Inflammatory macrophage treated with lipopolysaccharide for 4 hours (primary cell): ENCODE measurements at places on chromosomes 11 and 22.

- peak; percentile 64 for DNase-seq
Measured at GRCh38 chr11:118002010-118002540, 15.9 kb downstream of the IL10RA start.

DNA sequence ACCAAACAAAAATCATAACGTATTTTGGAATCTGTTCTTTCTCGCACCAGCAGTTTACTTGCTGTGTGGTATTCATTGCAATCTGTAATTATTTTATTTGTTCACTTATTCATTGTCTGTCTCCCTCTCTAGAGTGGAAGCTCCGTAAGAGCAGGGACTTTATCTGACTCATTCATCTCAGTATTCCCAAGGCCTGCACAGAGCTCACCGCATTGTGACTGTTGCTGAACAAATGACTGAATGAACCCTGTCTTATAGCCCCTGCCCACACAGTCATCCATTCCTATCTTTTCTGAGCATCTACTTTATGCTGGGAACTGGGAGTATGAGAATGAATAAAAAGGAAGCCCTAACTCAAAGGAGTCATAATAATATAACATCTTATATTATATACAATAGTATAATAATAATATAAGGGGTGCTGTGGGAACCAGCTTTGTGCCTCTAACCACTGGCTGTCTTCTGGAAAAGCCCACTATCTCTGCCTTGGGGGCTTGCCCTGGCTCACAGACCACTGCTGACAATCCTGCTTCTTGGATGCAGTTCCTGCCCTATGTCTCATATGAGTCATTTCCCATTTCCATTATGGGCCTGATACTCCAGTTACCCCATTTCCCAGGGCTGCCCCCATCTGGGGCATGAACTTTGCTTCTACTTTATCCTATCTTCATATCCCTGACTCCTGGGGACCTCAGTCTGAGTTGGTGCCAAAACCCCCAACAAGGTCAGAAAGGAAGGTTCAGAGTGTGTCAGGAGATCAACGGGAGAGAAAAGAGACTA, 11.0 kb downstream of the XRRA1 start:
- no peak for DNase-seq

- DNase-seq: no peak
Measured at GRCh38 chr11:6312106-6312505, 8.2 kb downstream of the CAVIN3 start.

DNA sequence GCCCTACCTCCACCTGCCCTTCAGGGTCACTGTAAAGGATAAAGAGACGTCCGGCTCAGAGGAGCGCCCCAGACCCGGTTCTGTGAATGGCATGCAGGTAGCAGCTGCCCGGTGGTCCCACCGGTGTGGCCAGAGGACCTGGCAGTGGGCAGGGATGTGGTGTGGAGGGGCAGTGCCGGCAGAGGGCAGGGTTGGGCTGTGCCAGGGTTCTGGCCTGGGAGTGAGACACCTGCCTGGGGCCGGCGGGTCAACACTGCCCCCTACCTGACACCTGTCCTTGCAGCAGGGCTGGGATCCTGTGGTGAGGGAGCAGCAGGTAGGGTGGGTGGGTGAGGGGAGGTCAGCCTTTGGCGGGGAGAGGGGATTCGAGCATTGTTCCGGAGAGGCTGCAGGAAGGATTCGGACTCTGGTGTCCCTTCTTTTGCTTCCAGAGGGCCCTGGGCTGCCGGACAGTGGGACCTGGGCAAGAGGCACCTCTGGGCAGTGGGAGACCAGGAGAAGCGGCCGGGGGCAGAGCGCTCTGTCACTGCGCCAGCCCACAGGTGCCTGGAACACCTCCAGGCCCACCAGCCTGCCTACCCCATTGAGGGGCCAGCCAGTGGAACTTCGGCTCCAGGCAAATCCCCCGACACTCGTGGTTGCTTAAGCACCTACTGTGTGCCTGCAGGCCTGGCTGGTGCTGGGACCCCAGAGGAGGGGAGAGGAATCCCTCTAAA, 1.6 kb upstream of the PHLDA2 start:
- DNase-seq: peak; percentile 50

GRCh38 chr22:27682437-27682836, 119.1 kb downstream of the MN1 start:
- DNase-seq: no peak

DNA sequence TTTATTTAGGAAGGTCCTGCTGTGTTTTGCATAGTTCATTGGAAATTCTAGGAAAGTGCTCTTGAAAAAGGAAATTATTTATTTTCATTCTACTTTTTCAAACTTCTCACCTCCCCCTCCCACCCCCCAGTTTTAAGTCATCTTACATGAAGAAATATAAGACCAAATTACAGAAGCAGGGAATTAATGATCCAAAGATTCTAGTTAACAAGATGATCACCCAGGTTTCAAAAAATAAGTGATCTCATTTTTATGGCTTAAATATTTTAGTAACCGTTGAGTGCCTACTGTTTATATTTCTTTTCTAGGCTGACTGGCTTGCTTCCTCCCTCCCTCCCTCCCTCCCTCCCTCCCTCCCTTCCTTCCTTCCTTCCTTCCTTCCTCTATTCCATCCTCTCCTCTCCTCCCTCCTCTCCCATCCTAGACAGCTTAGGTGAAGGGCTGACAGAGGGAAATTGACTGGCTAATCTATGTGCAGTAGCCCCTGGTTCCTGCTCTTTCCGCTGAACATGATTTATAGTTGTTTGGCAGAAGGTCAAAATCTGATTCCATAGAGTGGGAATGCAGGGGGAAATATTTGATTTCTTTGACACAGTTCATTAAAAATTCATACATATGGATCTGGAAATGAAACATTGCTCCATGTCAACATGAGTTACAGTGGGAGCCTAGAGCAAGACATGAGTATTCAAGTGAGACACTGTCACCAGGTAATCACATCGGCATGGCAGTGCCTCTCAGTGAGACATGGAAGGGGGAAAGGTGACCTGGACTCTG, 123.4 kb downstream of the COMMD9 start:
- DNase-seq: no peak

- no peak for DNase-seq
Measured at GRCh38 chr11:4025967-4026324, 68.7 kb upstream of the RRM1 start.

DNA sequence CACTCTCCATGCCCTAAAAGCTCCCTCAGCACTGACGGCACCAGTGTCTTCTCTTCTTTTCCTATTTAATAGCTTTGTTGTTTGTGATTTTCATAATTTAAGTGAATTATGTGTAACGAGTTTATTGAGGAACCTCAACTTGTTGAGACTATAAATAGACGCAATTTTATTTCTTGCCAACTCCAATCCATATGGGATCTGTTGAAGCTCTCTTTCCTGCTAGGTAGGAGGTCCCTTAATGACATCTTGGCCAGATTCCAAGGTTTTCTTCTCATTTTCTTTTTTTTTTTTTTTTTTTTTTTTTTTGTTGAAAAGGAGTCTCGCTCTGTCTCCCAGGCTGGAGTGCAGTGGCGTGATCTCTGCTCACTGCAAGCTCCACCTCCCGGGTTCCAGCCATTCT, 14.2 kb downstream of the RTL6 start:
- no peak for DNase-seq

DNA sequence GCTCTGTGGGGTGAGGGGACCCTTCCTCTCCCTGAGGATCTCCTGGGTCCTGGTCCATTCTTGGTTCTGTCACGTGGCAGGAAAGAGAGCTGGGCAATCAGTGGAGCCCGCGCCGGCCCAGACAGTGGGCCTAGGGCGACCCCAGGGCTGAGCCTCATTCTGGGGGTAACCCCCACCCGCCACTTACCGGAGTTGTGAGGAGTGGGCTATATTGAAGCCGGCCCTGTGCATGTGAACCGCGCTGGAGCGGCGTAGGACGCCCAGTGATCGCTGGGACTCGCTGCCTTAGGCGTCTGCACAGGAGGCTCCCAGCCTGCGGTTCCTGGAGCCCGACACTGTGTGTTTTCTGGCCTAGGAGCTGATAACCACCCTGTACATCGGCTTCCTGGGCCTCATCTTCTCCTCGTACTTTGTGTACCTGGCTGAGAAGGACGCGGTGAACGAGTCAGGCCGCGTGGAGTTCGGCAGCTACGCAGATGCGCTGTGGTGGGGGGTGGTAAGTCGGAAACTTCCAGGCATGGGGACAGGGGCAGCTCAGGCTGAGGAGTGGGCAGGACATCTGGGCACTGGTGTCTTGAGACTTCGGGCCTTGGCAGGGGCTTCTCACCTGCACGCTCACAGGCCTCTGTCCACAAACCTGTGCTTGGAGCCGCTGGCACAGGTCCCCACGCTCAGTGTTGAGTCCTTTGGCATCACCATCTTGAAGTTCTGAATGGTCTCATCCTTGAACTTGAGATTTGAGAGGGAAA, 127.1 kb downstream of the KCNQ1OT1 start:
- no peak for DNase-seq

DNA sequence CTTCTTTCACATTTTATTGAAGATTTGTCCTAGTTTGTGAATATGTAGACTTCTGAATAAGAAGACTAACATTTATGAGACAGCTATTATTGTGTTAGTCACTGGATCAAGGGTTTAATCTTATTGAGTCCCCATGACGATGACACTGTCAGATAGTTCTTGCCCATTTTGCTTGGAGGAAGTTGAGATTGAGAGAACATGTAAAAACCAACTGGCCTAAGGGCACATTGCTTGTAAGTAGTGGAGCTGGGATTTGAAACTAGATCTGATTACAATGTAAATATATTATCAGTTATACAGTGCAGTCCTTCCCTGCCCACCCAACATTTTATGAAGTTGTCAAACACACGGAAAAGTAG, 134.7 kb downstream of the HIPK3 start:
- DNase-seq: no peak

- DNase-seq: peak; percentile 78
Measured at GRCh38 chr11:1073261-1073724, 1.4 kb upstream of the MUC2 start.

DNA sequence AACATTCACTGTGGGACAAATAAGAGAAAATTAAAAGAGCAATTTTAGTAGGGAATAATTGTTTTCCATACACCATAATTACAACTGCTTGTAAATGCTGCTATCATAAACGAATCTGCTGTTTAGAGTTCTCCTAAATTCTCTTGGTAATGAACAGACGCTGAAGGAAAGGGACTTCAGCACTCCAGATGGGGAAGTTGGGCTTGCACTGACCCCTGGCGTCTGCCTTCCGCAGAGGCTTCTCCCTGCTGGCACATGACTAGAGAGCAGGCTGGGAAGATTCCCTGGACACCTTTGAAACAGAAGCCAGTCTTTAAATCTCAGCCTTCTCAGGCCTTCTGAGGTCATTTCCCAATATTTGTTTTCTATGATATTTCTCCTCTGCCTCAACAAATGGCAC, 84.1 kb downstream of the NXPE2 start:
- DNase-seq: peak; percentile 44

- DNase-seq: no peak
Measured at GRCh38 chr22:47093720-47094119, 331.3 kb downstream of the TBC1D22A start.

GRCh38 chr22:36811094-36811800, 5.6 kb downstream of the PVALB start:
- no peak for DNase-seq

- no peak for DNase-seq
Measured at GRCh38 chr11:3933165-3933628, 77.7 kb downstream of the STIM1 start.

- DNase-seq: no peak
Measured at GRCh38 chr22:44271732-44272400, 40.9 kb downstream of the SHISAL1 start.

DNA sequence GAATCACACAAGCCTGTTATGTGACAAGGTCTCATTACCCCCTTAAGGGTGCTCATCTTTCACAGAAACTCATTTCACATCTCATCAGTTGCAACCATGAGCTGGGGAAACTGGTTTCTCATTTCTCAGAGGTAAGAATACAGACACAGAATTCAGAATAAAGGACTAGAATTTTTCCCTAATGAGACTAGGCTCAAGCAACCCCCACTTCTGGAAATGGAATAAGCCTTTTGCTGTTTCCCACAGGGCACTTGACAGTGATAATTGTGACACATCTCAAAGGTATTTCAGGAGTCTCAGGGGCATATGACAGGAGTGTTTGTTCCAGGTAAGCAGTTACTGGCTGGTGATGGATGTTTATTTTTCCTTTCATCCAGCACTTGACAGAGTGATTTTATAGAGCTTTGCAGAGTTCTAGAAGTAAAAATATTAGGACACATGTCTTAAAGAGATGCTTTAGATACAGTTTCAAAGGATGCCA, 112.9 kb upstream of the DDI1 start:
- DNase-seq: no peak

GRCh38 chr11:106818443-106818842, 199.8 kb downstream of the GUCY1A2 start:
- no peak for DNase-seq
